Mammary epithelial cell (primary cell): ENCODE measurements at places on chromosomes 11 and 22. TPM values are rescaled to one million over a fixed set of nuclear protein-coding genes. Genes with fewer than 3 reads are reported as not detected.

DNA sequence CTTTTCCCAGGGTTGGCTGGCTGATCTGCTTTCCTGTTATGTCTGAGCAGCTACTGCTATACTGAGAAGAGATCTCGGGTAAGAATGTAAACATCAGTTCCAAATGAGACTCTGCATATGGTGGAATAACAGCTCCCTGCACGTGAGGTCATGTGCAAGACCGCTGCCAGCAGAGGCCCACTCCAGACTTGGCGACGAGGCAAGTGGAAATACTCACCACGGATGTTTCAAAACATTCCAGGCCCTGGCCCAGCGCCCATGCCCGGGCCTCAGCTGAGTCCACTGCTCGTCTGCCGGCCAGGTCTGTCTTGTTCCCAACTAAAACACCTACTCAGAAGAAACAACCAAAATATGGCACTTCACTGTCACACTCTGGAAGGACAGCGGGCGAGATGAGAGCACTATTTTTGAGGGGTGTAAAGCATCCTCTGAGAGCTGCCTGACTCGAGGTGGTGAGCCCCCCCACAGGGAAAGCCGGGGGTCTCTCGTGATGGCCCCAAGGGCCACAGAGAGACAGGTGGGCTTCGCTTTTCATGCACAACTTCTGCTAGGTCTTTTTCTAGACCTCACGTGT lies 13.1 kb downstream of the IFT27 start:
- no peak for DNase-seq

TPH1 gene
- polyA plus RNA-seq = 0.26 TPM

DNA sequence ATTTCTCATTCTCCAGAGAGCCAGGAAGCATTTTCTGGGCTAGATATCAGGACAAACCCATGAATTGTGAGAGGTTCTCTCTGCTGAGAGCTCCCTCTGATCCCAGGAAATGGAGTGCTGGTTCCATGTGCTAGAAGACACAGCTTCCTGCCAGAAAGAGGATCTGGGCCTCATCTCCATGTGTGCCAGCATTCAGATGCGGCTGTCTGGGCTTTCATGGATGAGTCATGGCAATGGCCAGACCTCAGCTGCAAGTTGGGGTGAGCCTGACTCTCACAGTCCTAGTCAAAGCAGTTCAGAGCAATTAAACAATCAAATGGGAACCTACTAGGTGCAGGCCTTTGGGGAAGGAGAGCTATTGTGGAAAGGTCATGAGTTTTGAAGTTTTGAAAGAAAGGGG lies 82.3 kb upstream of the EED start:
- peak; percentile 85 for DNase-seq

DNA sequence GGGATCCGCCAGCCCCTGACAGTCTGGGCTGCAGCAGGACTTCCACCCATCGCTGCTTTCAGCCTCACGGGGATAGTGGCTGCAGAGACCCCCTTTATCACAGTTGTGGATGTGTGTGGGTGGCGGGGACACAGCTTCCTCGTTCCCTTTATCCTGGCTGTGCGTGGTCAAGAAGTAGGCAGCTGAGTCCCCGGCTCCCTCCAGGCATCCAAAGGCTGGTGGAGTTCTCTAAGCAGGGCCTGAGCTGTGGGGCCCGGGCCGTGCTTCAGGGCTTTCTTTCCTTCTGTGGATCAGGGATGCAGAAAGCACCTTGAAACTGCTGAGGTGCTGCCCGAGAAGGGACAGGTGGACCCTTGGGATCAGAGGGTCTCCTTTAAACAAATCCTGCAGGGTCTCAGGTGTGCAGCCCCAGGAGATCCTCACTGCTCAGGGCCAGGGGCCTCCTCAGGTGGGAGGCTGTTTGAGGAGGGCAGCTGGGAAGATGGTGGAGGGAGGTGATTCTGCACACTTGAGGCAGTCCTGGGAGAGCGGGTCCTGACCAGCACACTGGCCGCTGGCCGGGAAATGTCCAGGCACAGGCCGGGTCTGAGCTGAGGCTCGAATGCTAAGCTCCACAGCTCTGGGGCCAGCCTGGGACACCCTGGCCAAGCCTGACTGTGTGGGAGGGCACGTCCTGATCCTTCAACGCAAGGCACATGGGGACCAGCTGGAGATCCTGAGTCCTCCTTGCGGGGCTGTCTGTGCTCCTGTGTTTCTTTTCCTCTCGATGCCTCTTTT lies 1024.3 kb downstream of the BRD1 start:
- no peak for DNase-seq

- DNase-seq = no peak
Observed at GRCh38 chr11:19954899-19955298, 205.4 kb downstream of the DBX1 start.

DNA sequence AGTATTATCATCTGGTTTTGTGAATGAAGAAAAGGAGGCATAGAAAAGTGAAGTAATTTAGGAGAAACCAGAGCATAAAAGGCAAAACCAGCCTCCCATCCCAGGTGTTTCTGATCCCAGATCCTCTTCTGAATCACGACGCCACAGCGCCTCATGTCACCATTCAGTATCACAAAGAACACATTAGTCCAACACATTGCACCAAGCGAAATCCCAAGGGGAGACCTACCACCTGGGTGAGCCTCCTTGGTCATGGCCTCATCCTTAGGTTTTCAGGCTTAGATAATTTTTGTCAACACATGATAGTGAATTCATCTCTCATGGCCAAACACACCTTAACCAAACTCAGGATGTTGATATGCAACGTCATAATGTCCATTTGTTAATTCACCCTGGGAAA lies 181.5 kb upstream of the SORL1-AS1 start:
- DNase-seq = no peak

GRCh38 chr22:30201945-30202344 lies 44.6 kb downstream of the LIF start:
- DNase-seq = peak; percentile 65

DNA sequence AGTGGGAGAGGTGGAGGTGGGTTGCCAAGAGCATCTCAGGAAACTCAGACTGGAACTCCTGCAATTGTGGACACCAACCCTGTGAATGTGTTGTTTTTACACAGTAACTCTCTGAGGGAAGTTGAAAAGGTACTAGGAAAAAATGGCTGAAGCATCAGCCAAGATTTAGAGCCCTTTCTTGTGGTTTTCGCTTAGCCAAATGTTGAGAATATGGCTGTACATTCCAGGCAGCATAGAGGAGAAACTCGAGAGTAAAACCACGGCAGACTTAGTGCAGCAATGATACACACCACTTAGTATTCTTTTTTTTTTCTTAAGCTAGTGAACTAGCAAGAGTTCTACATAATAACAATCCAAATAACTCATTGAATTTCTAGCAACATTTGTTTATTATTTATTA lies 309.7 kb upstream of the MTNR1B start:
- no peak for DNase-seq

DNA sequence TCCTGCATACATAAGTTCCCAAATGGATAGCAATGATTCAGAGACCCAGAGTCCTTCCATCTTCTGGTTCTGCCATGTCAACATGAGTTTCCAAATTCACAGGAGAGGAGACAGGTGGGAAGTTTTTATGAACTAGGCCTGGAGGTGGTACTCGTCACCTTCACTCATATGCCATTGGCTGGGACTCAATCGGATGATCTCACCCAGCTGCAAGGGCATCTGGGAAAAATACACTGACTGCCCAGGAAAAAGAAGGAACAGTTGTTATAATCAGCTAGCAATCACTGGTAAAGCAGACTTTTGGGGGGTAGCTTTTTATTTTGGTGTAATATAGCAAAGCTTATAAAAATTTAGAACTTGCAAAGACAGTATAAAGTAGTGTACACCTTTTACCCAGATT lies 83.9 kb downstream of the OTOG start:
- DNase-seq = no peak

DNA sequence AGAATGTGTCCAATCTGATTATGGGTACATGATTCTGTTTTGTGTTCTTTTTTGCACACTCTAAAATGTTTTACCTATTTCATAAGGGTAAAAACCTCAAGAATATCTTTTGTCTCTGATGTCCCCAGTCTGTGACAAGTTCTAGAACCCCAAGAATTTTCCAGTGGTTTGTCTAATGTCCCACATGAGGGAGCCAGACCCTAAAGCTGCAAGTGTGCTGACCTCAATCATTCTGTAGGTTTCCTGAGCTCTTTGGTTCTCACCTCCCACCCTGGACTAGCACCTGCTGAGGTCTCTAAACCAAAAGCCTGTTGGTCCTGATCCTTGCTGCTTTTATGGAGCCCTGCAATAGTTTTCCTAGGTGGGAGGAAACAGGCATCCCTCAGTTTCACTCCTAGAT lies 149.8 kb upstream of the MPPED2 start:
- no peak for DNase-seq

DNA sequence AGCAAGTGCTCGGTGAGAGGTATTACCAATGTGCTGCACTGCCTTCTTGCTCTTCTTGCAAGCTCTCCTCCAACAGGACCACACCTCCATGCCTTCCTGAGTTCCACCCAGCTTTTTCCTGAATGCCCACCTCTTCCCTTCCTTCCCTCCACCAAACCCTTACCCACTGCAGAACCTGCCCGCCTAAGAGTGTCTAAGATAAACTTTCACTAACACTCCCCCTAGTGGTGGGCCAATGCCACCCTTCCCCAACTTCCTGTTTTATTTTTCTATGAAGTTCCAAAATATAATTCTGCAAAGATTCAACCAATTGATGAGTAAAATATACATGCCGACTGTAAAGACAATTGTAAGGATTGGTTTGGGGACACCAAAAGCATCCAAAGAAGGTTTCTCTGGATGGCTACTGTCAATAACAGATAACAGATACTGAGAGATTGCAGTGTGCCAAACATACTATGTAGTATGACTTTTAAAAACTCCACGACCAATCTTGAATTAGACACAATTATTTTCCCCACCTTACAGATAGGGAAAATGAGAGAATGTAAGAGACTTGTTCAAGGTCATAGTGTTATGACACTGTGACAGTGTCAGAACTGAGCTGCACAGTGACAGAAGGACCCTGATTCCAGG lies 38.6 kb upstream of the BMAL1 start:
- DNase-seq = no peak

SCN4B gene
- polyA plus RNA-seq = 4.5 TPM

SYCE3 gene
- 1.1 TPM for polyA plus RNA-seq

GRCh38 chr22:37456346-37456745 lies 29.1 kb upstream of the ELFN2 start:
- no peak for DNase-seq

DNA sequence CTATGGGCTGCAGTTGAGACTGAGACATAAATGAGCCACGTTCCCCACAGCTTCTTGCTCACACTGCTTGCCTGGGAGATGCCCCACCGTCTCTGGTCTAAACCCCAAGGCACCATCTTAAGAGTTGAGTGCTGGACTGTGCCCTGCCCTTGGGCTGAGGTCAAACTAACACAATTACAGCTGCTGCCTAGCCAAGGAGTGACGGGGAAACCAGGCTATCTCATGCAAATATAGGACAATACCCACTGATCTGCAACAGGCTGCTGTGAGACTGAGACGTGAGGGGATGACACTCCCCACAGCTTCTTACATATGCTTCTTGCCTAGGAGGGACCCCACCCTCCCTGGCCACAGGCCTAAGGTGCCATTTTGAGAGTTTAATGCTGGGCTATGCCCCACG lies 7.8 kb upstream of the MS4A8 start:
- no peak for DNase-seq

DNA sequence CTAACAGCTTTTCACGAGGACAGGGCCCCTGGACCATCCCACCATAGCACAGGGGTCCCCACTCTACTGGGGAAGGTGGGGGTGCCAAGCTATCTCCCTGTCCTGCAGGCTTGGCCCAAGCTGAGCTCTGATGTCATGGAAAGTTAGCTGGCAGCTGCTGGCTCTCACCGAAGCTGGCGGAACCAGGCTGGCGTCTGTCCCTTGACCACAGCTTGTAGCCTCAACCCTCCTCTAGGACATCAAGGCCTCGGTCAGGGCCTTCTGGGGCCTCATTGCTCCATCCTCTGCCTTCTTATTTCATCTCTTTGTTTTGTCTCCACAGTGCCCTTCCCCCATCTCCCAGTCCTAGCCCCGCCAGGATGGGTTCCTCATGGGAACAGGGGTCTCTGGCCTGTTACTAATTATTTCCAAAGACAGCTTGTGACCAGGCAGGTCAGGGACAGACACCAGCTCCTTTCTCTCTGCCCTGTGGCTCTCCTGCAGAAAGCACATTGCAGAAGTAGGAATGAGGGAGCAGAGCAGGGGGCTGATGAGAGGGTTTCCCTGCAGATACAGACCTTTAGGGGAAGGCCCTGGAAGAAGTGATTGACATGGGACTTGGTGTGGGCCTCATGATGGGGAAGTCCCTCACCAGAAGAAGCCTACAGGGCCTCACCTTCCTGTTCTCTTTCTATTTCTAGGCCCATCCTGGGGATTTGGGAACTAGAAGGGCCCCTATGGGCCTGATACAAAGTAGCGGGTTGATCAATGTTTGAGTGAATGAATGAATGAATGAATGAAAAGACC lies 97.5 kb upstream of the ALX4 start:
- DNase-seq = no peak

DNA sequence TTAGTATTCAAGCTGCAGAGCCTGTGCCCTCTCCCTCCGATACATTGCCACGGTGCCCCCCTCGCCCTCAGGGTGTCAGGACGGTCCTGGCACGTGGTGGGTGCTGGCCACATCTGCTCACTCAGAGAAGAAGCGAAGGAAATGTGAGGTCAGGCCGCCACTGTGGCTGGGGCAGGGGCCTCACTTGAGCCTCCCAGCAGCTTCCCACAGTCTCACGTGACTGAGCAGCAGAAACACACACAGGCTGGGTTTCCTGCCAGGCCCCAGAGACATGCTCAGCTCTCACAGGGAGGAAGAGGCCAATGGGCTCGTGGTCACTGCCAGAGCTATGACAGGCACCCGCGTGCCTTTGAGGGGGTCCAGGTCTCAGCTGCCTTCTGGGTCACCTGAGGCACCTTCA lies 37.9 kb upstream of the PRR5 start:
- DNase-seq = no peak

OR8D4 gene
- not detected for polyA plus RNA-seq

DNA sequence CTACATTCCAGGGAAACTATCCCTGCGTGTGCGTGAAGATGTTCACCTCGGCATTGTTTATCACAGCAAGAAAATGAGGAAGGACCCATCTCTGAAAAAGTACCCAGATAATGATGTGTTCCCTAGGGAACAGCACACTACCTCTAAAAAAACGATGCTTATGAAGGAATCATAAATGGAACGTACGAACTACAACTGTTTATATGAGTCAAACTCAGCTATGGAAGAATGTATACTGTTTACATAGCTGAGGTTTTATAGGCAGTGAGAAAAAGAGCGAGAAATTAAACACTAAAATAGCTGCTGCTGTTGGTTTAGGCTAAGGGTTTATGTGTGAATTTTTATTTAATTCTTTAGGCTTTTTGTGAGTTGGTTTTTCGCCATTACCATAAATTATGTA lies 48.9 kb downstream of the APOL1 start:
- DNase-seq = no peak

DDIAS gene
- polyA plus RNA-seq = 12.7 TPM

ARL14EP gene
- polyA plus RNA-seq = 11.4 TPM

GRCh38 chr11:128928400-128928799 lies 14.3 kb downstream of the TP53AIP1 start:
- DNase-seq = no peak

- no peak for DNase-seq
Observed at GRCh38 chr11:17145972-17146371, 61.8 kb downstream of the PIK3C2A start.

GAS2 gene
- 0.92 TPM for polyA plus RNA-seq
